ENCODE measurements at places on chromosomes 4 and X.

GRCh38 chr4:64200001-64200555 lies 209.2 kb downstream of the TECRL start:
- no peak for DNase-seq

- DNase-seq = no peak
These were observed 195.5 kb downstream of the RELL1 start for GRCh38 chr4:37490391-37491347.

GRCh38 chr4:96293806-96294205 lies 453.9 kb downstream of the PDHA2 start:
- DNase-seq = no peak

DNA sequence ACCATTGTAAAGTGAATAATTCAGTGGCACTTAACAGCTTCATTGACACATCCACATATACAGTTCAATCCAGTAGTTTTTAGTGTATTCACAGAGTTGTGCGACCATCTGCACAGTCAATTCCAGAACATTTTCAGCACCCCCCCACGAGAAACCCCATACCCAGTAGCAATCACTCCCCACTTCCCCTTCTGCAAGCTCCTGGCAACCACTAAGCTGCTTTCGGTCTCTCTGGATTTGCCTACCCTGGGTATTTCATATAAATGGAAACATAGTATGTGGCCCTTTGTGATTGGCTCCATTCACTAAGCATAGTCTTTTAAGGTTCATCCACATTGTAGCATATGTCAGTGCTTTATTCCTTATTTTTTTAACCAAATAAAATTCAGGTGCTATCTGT lies 10.0 kb downstream of the MSL3 start:
- DNase-seq = no peak

GRCh38 chrX:54945224-54945623 lies 24.6 kb downstream of the TRO start:
- DNase-seq = no peak

DNA sequence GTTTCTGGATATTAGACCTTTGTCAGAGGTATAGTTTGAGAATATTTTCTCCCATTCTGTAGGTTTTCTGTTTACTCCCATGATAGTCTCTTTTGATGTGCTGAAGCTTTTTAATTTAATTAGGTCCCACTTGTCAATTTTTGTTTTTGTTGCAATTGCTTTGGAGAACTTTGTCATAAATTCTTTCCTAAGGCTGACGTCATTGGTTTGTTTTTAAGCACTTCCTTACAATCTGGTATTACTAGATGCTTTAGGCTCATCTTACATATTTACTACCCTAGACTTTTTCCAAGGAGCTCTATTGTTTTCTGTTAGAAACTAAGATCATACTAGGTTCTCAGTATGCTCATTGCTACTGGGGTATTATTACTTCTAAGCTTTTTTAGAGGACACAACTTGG lies 806.3 kb downstream of the PDHA2 start:
- no peak for DNase-seq

DNA sequence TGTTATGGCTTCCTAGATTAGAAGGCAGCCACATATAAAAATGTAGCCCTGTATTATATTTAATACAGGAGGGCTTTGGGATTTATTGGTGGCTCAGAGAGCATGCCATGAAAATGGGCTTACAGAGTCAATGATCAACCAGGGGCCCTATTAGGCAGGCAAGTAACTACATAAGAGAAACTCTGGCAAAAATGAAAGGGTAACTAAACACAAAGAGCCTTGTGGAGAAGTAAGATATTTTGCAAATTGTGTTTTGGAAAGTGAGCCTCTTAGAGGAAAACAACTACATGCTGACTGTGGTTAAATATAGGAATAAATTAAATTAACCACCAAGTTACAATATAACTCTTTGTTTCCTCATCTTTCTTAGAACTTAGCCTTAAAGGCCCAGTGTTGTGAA lies 5.5 kb downstream of the SAT1 start:
- no peak for DNase-seq

- no peak for DNase-seq
These were observed 29.5 kb upstream of the MUC7 start for GRCh38 chr4:70442474-70442873.
